ENCODE measurements at places on chromosomes 2 and 18.

GRCh38 chr2:163601377-163601776 is 134.4 kb downstream of the FIGN start:
- no peak for DNase-seq

DNA sequence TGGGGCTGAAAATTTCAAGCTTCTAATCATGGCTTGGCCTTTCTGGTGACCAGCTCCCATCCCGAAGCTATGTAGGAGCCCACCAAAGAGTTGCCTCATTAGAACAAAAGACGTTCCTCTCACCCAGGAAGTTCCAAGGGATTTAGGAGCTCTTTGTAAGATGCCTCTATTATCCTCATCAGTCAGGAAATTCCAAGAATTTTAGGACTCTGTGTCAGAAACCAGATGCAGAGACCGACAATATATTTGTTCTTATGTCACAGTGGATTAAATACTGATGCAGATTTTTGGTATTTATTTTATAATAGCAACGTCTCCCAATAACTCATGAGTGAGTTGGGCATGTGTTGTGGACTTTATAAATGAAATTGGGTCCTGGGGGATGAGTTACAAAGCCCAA is 91.8 kb upstream of the SKOR2 start:
- no peak for DNase-seq

DNA sequence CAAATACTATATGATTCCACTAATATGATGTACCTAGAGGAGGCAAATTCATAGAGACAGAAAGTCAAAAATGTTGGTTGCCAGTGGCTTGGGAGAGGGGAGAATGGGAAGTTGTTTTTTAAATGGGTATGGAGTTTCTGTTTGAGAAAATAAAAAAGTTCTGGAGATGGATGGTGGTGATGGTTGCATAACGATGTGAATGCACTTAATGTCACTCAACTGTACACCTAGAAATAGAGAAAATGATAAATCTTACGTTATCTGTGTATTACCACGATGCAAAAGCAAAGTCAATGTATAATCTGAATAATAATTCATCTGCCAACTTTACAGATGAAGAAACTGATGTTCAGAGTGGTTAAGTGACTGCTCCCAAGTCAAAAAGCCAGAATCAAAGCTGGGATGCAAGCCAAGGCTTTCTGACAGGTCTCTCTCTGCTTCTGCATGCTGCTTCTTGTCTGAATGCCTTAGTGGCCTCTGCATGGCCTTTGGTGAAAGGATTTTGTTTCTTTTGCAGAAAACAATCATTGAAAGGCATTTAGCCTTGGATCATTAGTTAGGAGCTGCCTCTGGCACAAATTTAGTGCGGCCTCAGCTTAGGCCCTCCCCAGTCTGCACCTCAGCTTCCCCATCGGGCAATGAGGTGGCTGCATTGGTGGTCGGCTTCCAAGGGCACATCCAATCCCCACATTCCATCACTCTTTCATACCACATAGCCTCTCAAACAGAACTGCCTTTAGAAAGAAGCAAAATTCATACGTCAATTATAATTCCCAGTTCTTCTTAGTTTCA is 46.5 kb upstream of the MYCN start:
- DNase-seq: no peak

- no peak for DNase-seq
Measured at GRCh38 chr2:82314836-82315472, 2010.4 kb upstream of the LRRTM1 start.

DNA sequence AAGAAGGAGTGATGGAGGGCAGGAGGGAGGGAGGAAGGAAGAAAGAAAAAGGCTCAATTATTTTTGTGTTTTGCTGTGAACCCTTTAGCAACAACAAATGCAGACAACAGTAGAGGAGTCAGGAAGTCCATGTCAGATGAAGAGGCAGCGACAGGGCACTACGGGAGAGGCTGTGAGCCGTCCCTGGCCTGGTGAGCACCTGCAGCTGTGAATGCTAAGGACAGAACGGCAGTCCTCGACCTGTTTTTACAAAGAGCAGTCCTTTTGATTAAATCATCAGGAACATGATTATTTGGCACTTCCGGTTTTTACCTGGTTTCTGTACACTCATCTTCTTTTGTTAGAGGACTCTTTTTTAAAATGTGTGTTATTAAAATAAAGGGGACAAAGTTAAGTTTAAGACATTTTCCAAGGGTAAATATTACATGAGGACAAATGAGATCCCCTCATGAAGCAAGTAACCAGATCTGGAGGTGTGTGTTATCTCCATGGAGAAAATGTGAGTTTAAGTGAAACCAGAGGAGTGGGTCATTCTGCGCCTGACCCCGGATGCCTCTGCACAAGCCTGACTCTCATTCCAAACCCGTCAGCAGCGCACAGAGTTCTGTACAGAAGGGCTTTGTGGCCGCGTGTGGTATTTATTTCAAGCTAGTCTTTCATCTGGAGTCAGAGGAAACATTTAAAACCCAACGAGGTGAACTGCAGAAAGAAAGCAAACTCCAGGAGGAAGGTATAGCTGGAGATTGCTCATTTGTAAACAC is 492.5 kb downstream of the SOX11 start:
- no peak for DNase-seq

DNA sequence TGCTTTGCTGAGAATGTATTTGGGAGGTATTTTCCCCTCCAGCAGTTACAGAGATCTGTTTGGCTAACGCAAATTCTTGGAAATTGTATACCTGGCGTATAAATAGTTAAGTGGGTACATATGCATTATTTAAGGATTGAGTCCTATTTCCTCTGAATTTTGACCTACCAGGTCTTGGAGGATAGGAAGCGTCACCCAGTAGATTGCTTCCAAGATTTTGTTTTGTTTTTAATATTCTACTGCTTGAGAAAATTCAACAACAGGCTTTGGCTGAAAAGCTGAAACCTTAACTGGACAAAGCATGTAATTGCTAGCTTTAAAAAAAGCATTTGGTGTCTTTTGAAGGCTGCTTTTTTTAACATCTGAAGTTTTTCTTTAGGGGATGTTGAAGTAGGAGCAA is 150.1 kb downstream of the WDSUB1 start:
- no peak for DNase-seq

GRCh38 chr2:3738454-3738853 is 35.1 kb downstream of the DCDC2C start:
- DNase-seq: no peak

DNA sequence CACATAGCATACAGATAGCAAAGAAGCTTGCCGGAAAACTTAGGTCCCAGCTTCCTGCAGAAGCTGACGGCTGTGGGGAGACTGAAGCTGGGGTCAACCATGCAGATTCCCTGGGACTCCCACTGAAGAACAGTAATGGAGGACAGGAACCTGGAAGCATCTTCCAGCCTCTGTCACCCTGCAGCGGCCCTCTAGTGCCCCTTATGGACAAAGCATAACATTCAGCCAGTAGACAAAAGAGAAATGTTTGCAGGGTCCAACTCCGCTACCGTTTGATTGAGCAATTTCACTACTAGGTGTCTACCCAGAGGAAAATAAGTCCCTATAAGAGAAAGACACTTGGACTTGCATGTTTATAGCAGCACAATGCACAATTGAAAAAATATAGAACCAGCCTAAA is 460.6 kb downstream of the CNTNAP5 start:
- DNase-seq: no peak

GRCh38 chr2:56267415-56267788 is 83.6 kb downstream of the CCDC85A start:
- no peak for DNase-seq

DNA sequence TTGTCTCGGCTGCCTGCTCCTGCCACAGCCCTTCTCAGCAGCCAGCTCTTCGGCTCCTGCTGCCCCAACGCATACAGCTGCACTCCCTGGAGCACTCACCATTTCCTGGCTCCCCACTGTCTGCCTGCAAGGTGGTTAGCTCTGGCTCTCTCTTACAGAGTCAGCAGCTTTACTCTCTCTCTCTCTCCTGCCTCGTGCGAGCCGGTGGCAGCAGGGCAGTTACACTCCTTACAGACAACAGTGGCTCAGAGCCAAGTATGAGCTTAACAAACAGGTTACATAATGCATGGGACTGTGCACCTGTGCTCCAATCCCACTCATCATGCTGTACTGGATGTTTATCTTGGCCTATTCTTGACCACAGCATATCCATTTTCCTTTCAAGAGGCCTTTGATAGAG is 47.4 kb upstream of the DNAJC10 start:
- no peak for DNase-seq

DNA sequence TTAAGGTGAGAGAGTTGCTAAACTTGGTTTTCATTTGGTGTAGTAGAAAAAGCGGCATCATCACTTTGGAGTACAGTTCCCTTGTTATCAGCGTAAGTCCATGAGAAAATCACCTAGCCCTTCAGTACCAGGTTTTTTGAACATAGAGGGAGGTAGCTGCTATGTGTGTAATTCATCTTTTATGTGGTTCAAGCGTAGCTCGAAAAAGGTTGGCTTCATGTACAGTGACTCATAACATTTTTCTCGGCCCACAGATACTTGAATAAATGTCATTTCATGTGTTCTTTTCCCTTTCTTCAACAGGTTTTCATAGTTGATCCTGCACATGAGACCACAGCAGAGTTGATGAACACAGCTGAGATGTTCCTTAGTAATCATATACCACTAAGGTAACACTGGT is 43.6 kb downstream of the UGGT1 start:
- DNase-seq: no peak

DNA sequence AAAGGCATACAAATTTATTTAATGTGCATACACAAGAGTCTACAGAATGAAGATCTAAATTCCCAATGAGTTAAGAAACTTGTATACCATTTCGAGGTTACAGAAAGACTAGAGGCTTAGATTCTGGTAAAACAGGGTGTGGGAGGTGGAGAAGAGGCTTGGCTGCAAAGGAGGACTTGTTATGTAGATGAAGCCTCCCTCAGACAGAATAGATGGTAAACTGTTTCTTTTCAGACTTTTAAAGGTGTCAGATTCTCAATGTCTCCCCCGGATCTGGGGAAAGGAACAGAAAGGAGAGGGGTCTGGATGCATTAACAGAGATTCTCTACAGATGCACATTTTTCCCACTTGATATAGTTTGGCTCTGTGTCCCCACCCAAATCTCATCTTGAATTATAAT is 126.0 kb downstream of the ST6GAL2 start:
- DNase-seq: no peak

DNA sequence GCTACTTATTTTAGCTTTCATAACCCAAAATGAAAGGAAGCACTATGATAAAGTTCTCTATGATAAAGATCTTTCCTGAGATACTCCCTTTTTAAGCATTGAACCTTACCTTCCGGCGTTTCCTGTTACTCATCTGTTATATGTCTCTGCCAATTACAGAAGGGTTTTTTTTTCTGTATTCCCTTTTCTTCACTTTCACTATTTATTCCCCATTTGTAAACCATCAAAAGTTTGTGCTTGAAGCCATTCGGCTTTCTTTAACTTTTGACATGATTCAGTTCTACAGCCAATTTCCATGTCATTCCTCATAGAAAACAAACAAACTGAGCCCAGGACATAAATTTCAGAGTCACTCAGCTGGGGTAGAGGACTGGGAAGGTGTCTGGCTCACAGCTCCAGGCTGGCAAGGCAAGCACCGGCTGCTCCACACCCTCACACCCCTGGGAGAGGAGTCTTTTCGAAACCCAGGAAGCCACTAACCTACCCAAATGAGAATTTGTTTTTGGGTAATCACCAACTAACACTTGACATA is 429.4 kb upstream of the TRIB2 start:
- DNase-seq: no peak

DNA sequence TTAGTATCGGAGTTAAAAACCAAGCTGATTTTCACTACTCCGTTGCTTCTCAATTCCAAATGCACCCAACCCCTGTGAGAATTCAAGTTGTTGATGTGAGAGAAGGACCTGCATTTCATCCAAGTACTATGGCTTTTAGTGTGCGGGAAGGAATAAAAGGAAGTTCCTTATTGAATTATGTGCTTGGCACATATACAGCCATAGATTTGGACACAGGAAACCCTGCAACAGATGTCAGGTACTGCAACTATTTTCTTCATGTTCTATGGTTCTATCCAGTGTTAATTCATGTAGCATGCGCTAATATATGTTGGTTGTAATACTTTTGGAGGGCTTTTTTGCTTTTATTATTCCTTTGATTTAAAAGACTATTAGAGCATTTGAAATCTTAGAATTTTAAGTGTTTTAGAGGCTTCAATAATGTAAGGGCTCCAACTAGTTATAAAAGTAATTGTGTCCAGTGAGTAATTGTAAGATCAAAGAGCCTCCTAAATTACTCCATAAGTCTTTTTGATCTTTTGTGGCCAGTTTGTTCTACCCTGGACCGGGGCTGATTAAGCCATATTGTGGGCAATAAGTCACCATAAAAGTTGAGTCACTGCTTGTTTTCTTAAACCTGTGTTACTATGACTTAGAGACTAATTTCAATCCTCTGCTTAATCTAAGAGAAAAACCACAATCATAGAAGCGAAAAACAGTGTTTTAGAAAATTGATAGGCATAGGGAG is 22.9 kb downstream of the DSG4 start:
- DNase-seq: peak; percentile 51

- no peak for DNase-seq
Measured at GRCh38 chr2:189002079-189002478, 27.9 kb downstream of the COL3A1 start.

DNA sequence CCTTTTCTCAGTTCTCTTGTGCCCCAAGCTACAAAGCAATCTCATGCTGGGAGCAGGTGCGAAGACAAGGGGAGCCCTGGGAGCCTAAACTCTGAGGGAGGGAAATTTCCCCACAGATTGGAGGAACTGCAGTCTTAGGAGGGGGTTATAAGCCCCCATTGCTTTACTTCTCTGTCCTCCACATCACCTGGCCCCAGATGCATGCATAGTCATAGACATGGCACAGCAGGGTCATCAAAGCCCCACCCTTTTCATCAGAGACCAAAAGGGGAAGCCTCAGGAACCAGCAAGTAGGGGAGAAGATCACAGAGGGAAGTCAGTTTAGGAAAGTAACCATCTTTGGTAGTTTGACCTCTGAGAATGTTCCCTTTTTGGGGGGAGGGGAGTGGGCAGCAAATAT is 33.7 kb downstream of the LANCL1 start:
- no peak for DNase-seq

DNA sequence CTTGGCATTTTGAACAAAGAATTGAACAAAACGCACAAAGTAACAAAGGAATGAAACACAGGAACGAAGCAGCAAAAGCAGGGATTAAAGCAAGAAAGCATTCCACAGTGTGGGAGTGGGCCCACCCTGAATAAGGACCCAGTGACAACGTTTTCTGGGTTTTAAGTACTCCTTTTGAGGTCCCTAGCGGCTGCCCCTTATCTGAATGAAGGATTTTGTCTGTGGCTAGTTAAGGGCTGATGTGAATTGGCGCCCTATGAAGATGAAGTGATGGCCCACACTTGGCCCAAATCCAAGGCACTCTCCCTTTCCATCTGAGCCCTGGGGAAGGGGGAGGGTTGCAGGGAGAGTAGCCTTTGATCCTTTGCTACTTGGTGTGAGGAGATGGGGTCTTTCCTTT is 7.8 kb upstream of the CCDC141 start:
- no peak for DNase-seq

DNA sequence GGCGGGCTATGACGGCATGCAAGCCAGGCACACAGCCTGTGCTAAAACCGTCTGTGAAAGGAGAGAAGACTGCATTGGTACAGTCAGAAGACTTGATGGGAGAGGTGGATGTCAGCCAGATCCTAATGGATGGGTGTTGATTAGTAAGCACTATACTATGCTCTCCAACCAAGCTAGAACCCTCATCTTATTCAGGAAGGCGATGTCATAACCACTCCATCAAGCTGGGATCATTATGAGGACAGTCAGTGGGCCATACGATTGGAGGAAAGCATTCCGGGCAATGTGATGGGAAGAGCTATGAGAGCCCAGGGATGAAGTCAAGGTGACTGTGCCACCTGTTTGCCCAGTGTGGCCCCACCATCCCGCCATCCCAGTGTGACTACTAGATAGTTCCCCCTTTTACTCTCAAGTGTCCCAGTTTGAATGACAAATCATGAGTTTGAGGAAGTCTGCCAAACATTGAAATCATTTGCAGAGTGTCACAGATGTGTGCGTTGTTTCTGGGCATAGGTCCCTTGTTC is 66.4 kb downstream of the MRPS9 start:
- no peak for DNase-seq
